Activated naive CD8-positive, alpha-beta T cell treated with anti-CD3 and anti-CD28 coated beads for 36 hours (primary cell): ENCODE measurements at places on chromosomes 13 and 19. TPM values are rescaled to one million over a fixed set of nuclear protein-coding genes. Genes with fewer than 3 reads are reported as not detected.

KLK15 gene
- total RNA-seq = not detected

ZNF560 gene
- total RNA-seq = 0.28 TPM

PSG6 gene
- not detected for total RNA-seq

IGSF23 gene
- not detected for total RNA-seq

UPF3A gene
- total RNA-seq = 45.9 TPM

PSG1 gene
- not detected for total RNA-seq

CYP2A7 gene
- not detected for total RNA-seq

MYO1F gene
- 4.5 TPM for total RNA-seq
